ENCODE measurements at places on chromosomes 7 and 10.

DNA sequence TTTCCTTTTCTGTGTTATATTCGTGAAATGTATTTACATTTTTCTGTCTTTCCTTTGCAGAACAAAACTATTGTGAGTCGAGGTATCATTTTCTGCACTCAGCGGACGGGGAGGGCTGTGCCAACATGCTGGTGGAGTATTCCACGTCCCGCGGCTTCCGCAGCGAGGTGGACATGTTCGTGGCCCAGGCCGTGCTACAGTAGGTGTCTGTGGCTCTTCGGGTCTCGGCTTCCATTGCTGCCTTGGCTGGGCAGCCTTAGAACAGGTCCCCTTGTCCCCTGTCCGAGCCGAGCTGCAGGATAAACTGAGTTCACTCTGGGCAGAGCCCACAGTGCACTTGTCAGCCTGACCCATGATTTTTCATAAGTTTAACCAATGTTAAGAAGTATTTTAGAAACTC, 14.5 kb downstream of the GET4 start:
- DNase-seq: no peak

- DNase-seq: no peak
Observed at GRCh38 chr7:2666588-2667250, 21.3 kb upstream of the AMZ1 start.

DNA sequence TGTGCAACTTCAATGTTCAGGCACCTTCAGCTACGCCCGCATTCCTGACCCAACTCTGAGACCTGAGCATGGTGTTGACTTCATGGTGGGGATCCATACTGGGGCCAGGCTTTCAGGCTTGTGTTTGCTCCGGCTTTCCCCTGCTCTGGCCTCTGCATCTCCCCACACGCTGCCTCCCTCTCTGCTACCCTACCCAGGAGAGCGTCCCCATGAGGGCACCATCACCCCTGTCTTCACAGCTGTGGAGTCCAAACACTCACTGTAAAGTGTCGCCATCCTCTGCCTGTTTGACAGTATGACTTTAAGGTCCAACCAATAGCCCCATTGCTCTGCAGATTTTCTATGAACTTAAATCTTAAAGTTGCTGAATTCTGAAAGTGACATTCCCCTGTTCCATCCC, 199.0 kb upstream of the GRB10 start:
- DNase-seq: no peak

DNA sequence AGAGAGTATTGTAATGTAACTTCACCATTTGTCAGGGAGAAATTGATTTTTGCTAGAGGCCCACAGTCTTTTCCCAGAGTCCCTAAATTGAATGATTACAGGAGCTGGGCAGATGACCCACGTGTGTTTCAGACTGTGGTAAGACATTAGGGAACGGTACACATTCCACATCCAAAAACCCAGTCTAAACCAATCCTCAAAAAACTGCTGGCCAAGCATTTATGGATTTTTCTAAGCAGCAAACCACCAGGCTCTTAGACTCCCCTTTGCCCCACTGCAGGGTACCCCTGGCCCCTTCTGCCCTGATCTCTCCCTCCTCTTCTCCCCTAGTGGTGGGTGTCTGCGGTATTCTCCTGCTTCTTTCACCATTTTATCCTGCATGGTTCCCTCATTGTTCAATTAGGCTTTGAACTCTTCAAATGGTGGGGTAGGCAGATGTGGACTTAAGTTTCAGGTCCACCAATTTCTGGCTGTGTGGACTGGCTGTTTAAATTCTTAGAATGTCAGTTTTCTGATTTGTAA, 135.5 kb upstream of the SORCS3 start:
- DNase-seq: no peak

DNA sequence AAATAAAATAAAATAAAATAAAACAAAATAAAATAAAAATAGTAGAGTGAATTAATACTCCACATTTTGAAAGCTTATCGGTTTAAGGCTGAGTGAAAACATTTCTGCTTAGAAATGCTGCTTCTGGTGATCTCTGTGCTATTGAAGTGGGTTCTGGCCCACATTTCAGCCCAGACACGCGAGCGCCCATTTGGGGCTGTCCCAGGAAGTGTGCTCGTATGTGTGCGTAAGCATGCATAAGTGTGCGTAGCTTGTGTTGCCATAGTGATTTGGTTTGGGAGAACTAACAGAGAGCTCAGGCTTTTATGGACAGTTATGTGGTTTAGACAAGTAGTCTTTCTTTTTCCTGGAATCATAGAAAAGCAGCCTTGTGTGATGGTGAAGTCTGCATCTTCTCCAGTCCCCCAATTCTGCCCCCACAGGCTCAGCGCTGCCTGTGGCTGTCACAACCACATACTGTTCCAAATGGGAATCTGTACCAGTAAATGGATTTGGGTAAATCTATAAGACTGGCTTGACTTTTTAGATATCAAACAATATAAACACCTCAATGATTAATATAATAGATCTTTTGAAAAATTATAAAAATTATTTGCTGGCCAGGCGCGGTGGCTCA, 29.8 kb upstream of the PURB start:
- DNase-seq: no peak

DNA sequence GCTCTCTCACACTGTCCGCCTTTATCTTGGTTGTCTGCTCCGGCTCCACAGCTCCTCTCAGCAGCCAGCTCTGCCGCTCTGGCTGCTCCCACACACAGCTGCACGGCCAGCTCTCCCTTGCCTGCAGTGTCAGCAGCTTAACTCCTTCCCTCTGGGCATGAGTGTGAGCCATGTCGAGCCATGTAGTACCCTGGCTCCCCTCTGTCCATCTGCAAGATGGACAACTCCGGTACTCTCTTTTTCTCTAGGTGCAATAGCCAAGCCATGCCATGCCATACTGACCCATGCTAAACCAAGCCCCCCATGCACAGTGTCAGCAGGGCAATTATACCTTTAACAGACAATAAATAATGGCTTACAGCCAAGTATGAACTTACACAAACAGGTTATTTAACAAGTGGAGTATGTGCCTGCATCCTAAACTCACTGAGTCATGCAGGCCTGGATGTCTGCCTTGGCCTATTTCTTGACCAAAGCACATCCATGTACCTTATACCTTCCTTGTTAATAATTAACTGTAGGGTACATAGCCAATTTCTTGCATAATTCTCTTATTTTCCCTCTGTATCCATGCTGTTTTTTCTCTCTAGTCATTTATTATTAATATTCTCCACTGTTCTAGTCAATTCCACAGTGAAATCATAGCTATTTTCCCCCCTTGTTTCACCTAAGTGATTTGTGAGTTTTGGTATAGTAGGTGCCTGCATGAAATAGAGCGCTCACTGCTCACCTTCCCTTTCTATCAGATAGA, 170.9 kb downstream of the CDK14 start:
- no peak for DNase-seq

DNA sequence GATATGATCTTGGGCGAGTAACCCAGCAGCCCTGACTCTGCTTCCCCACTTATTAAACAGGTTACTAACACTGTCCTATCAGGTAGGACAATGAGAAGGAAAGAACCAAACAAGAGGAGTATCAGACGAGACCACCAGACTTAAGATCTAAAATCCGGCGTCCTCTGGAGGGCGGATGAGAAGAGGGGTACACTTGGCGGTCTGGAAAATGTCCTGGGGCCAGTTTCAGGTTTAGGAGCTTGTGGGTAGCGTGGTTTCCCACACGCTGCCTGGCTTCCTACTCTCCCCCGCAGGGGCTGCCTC, 635 bp downstream of the ZNF32 start:
- no peak for DNase-seq

- no peak for DNase-seq
Observed at GRCh38 chr10:3828404-3829155, 43.6 kb upstream of the KLF6 start.

DNA sequence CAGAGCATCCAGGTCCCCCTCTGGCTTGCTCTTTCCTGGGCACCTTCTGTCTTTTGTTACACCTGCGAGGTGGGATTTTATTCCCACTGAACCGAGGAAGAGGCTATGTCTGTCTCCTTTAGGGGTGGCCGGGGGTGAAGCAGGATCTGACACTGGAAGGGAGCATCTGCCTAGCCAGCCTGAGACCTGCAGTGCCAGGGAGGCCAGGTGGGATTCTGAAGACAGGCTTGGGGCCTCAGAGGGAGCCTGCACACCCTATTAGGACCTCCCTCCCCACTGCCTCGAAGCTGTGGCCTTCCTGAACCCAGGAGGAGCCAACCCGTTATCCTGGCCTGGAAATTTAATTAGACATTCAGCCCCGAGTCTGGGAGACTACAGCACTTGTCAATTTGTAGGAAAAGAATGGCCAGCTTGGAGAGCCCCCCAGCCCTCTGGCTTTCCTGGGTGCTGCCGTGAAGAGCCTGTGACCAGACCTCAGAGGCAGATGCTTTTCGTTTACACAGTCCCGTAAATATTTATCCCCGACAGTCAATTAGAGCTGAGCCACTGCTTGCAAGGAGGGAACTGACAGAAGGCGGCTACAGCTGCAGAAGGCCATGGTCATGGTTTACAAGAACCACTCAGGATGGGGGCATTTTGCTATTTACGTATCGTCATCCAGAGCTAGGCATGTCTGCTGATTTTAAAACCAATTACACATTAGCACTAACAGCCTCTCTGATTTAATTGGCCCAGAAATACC, 19.7 kb downstream of the CHAT start:
- no peak for DNase-seq

DNA sequence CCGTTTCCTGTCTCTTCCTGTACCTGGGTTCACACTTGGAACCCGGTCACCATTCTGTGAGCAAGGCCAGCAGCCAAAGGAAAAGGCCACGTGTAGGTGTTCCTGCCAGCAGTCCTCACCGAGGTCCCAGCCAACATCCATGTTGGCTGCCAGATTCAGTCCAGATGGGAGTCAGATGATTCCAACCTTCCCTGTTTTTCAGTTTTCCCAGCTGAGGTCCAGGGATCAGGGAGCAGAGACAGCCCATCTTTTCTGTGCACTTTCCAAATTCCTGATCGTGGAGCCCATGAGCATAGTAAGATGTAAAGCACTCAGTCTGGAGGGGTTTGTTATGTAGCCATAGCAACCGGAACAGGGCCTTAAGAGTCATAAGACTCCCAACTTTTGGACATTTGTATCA, 3.9 kb upstream of the PVRIG start:
- no peak for DNase-seq

GRCh38 chr7:3415861-3416312, 114.8 kb downstream of the SDK1 start:
- DNase-seq: no peak

GRCh38 chr10:79020015-79020491, 48.7 kb upstream of the ZMIZ1 start:
- DNase-seq: no peak

GRCh38 chr7:111274857-111275256, 183.9 kb downstream of the LRRN3 start:
- no peak for DNase-seq

GRCh38 chr10:1020460-1020859, 5.2 kb downstream of the IDI2 start:
- DNase-seq: no peak

DNA sequence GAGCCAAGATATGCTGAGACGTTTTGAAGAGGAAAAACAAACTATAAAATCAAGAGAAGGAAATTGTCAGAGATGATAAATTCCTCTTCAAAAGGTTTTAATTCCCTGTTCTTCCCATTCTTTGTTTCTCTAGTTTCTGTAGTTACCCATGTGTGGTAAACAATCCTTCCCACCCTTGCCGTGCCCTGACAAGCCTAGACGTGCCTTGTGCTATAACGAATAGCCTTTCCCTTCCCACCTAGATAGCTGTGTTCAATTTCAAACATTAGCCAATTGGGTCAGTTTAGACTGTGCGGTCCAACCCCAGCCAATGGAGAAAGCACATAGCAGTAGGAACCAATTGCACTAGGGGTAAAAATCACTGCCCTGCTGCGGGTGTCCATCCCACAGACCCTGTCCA, 138.1 kb downstream of the RALA start:
- DNase-seq: no peak

GRCh38 chr10:82089327-82089726, 214.3 kb downstream of the NRG3 start:
- DNase-seq: no peak

GRCh38 chr7:23938937-23939552, 229.0 kb downstream of the STK31 start:
- DNase-seq: no peak

DNA sequence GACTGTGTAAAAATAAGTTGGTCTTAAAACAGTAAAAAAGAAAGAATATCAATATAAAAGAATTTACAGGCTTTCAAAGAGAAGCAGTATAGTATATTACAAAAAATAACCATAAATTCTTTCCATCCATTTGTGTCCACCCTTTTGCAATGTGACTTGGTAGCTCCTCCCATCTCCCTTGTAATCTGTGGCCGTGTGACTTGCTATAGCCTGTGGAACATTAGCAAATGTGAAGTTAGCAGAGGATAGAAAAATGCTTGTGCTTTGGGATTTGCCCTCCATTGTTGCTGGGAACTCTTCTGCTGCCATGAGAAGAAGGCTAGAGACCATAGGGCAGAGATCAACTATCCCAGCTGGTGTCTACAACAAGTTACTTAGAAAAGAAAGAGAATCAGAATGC, 30.2 kb downstream of the KLHL7 start:
- DNase-seq: no peak

DNA sequence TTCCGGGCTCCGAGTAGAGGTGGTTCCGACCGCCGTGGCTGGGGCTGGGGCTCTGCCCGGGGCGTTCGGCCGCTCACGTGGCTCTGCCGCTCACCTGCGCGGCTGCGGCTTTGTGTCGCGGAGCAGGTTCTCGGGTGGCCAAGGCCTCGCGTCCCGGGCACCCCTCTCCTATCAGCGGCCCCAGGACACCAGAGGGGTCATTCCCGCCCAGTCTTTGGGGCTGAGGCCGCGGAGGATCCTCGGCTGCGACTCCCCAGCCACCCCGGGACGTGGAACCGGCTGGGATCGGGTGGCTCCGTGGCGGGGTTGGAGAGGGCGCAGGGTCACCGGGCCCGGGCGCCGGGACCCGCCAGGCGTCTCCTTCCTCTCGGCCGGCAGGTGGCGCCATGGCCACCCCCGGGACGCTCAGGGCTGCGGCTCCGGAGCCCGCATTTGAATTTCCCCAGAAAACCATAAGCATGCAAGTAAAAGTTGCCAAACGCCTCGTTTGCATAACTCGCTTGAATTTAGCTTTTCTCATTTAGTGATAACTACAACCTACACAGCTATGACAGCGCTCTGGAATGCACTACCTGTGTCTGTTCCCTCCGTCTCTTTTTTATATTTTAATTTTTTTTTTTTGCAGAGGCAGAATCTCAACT, 1.2 kb downstream of the COL26A1 start:
- DNase-seq: peak; percentile 35

- no peak for DNase-seq
Observed at GRCh38 chr10:50600831-50601477, 22.8 kb downstream of the SGMS1 start.

GRCh38 chr10:86657011-86657395, 2.7 kb downstream of the OPN4 start:
- no peak for DNase-seq

- no peak for DNase-seq
Observed at GRCh38 chr7:140640060-140640637, 464 bp downstream of the DENND2A start.

- no peak for DNase-seq
Observed at GRCh38 chr10:55174419-55174818, 373.4 kb upstream of the PCDH15 start.

Data from central memory CD8-positive, alpha-beta T cell (primary cell).